ENCODE measurements at places on chromosomes 3 and 15.

GRCh38 chr3:9214599-9214998, 34.8 kb downstream of the SRGAP3 start:
- DNase-seq, result no peak

DNA sequence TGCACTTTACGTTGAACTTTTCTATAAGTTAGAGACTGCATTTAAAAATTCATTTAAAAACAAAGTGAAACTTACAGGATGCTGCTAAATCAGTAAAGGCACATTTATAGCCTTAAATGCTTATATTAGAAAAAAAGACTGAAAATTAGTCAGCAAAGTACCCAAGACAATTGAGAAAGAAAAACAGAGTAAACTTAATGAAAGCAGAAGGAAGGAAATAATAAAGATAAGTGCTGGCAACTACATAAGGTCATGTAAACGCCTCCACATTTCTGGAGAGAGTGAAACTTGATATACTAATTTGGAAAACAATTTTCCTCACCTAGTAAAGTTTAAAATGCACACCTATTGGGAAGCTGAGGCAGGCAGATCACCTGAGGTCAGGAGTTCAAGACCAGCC, 58.2 kb upstream of the ACAN start:
- DNase-seq, result no peak

DNA sequence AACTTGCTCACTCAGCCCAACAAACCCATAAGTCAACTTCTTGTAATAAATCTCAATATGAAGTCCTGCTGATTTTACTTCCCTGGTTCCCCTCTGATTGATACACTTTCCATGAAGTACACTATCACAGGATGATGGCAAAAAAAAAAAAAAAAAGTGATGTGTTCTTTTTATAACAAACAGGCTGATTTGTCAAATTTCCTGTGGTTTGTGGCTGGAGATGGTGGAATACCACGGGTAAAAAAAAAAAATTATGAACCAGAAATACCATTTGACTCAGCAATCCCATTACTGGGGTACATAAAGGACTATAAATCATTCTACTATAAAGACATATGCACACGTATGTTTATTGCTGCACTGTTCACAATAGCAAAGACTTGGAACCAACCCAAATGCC, 10.7 kb upstream of the SERPINI2 start:
- no peak for DNase-seq

DNA sequence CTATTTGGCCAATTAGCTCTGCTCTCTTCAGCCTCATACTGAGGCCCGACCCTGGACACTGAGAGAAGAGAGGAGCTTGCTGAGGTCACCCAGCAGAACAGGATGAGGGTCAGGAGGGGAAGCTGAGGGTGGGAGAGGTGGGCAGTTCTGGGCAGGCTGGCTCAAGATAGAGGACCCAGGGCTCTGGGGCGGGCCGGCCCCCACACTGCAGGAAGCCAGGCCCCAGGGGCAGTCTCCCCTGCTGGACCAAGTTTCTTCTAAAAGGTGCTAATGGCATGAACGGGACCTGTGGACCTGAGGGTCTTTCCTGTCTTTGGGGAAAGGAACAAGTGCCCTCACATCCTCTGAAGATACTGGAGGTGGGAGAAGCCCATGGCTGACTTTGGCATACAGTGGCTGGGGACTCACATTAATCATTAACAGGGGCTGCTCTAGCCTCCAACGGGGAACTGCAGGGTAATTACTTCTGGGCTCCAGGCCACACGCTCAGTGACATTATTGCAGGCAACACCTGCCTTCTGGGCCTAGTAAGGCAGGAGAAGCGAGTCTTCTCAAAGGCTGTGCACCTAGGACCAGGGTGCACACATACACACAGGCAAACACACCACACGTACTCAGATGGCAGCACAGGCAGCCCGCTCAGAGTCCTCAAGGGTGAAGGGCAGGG, 10.6 kb downstream of the HCN4 start:
- DNase-seq, result no peak

- DNase-seq, result no peak
Observed at GRCh38 chr3:126923423-126923822, 59.5 kb upstream of the PLXNA1 start.

DNA sequence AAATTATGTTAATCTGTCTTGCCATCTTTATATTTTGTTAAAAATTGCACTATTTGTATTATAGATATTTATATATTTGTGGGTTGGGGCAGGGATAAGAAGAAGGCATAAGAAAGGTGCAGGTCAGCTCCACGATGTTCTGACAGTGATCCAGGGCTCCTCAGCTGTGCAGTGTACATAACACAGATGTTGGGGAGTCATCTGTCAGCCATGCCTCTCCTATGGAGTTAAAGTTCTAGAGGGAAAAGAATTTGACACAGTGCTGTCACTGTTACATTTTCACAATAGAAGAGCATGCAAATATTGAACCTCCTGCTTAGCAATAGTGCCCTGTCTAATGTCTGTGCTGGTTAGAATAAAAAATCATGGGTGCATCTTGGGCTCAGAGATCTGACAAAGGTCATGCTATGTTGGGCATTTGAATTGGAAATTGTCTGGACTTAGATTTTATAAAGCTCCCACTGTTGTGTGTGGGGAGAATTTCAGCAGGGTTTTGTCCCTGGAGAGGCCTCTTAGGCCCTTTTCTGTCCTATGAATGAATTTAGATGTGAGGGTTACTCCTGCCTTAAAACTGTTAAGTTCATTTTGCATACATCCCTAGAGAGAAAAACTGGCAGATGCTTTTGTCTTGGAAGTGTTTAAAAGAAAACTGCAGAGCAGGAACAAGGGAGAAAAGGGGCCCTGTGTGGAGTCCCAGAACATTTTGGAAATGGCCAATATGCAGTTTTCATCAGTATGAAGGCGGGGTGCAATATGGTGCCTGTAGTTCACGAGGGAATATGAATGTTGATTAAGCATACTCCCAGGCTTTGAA, 20.4 kb downstream of the CDIN1 start:
- no peak for DNase-seq

DNA sequence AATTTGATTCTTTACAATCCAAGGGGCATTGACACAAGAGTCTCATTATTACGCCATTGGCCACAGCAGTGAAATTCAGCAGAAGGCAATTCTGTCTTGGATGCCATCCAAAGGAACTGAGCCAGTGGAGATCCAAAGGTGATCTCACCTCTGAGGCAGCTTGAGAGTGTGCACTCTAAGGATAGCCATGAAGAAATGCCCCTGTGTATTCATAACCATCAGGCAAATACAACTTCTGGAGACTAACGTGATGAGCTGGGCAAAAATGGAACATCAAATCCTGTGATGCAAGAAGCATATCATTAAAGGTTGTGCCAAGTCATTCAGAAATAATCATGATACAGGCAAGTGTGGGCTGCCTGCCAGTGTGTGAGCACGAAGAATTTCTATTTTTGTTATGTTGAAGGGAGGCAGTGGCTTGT, 41.4 kb downstream of the ROBO2 start:
- DNase-seq, result no peak

- no peak for DNase-seq
Observed at GRCh38 chr15:76149291-76149915, 89.6 kb downstream of the TMEM266 start.

DNA sequence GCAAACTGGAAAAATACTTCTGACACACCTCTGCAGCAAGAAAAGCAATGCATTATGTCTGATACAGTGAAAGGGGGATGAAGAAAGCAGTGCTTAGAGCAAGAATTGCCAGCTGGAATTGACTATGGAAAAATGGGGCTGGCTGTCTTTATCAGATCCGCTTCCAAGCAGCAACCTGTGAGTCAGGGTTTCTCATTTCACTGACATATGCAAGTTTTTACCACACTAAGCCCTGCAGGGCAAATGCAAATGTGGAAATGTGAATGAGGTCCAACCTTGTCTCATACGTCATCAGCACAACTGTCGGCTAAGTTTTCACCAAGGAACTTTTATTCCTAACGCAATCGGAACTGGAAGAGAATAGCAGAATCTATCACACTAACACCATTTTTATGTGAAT, 172.5 kb upstream of the GADL1 start:
- no peak for DNase-seq

DNA sequence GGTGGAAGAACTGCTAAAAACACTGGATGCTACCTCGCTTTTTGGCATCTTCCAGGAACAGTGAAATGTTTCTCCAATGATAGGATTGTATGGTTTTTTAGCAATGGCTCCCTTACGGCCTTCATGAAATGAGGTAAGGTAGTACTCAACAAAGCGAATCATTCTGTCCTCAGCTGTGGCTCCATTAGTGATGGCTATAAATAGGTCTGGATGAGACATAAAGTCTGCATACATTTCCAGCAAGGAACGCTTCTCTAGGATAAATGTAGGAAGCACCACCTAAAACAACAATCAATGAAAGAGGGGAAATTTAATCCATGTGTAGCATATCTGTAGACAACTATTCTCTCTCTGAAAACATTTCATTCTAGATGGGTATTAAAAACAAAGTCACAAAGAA, 32.4 kb upstream of the SNX4 start:
- no peak for DNase-seq

GRCh38 chr3:72320955-72321303, 527.3 kb downstream of the SHQ1 start:
- DNase-seq, result no peak

DNA sequence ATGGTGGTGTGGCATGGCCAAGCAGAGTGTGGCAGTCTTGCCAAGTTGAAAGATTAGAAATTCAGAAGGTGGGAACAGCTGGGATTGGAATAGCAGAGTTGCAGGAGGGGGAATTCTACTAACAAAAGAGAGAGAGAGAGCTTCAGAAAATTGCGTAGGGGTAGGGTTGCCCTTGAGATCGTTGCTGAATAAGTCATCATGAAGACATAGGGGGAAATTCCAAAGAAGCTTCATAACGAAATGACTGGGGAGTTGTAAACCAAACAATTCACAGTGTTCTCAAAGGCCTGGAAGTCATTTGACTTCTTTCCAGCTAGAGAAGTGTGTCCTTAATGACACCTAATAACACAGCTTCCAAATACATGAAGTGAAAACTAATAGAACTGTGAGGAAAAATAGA, 26.3 kb upstream of the TIPARP start:
- no peak for DNase-seq

DNA sequence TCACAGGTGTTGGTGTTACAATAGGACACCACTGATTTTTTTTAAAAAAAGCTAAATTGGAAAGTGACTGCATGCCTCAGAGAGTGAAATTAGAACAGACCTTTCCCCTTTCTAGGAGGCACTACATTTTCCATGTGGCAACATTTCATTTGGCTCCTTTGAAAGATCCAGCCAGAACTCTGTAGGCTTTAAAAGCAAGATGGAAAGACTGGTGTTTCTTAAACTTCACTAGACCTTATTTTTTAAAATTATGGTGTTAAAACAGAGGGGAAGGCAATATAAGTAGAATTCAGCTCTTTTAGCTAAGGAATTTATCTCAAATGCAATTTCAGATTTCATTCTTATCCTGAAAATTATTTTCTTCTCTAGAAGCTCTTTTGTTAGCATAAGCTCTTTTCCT, 317.6 kb upstream of the TGFBR2 start:
- no peak for DNase-seq

GRCh38 chr15:45583731-45584639, 3.2 kb upstream of the BLOC1S6 start:
- no peak for DNase-seq

Data from activated T-cell treated with anti-CD3 and anti-CD28 coated beads for 48 hours (primary cell).